ENCODE measurements at places on chromosomes 2 and 18.

- DNase-seq: no peak
Observed at GRCh38 chr2:46747297-46747818, 168.2 kb downstream of the MCFD2 start.

DNA sequence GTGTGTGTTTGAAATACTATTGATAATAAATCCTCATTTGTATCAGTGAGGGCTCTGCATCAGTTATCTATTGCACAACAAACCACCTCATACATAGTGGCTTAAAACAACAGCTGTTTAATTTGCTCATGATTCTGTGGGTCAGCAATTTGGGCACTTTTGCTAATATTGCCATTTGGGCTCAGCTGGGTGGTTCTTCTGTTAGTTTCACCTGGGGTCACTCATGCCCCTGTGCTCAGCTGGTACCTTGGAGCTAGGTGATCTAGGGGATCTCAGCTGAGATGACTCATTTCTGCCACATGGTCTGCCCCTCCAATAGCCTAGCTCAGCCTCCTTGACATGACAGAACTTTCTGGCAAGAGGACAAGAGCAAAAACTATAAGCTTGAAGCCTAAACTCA lies 126.3 kb downstream of the LYPD6B start:
- DNase-seq: no peak

GRCh38 chr2:240833724-240834285 lies 13.8 kb upstream of the KIF1A start:
- no peak for DNase-seq

DNA sequence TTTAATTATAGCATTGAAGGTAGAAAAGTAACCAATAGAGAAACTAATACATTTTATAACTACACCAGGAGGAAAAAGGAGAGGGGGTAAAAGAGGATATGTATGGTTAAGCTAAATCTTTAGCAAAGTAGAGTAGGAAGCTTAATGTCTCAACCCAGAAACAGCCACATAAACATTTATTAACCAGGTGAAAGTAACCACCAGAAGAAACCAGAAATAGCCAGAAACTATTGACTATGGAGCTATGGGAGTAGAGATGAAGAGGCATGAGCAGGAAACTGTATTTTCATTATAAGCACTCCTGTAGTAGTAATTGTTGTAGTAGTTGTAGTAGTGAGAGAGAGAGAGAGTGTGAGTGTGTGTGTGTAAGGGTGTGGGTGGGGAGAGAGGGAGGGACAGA lies 617.5 kb upstream of the CHAC2 start:
- DNase-seq: no peak

DNA sequence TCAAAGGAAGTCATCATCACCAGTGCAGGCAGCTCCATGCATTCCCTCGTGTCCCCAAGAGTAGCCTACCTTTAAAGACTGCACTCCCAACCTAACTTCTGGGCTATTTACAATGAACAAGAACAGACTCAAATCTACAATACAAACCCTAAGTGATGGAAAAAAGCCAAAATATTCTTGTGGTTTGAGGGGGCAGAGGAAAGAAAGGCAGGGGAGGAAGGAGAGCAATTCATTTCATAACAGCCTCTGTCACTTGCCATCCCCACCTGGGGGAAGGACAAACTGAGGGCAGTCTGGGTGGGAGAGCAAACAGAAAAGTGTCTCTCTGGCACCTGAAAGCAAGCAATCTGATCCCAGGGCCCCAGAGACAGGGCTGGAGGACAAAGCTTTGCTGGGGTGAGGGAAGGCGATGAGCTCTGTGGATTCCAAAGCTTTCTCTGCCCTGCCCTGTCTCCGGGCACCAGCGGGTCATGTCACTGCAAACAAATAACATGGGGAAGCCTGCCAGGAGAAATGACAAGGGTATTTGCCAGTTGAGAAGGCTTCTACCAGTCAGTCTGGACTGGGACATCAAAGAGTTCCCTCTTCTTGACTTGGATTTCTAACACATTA lies 528.0 kb upstream of the TNP1 start:
- no peak for DNase-seq
